ENCODE measurements at places on chromosomes 13 and 19.
A peak's percentile ranks its signal among the peaks of the same experiment; 100 is the strongest.

DNA sequence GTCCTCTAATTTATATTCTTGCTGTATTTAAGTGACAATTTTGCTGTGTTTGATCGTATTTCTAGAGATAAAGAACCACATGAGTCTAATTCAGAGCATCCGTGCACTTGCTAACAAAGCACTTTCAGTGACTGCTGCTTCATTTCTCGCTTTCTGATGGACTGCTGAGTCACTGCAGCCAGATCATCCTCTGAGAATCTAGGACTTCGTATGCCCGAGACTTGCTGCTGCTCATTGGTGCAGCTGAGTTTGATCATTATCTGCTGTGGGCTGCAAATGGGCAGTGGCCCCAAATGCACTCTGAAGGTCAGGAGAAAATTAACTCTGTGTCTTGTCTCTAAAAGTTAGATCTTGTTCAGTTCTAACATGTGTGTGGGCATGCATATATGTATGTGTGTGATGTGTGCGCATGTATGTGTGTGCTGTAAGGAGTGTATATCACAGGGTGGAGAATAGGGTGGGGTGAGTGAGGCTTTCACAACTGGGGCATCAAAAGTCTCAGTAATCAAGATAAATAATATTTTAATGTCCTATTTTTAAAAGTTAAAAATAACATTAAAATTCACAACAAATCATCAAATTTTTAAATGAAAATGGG is 342.6 kb downstream of the MTUS2 start:
- no peak for DNase-seq

GRCh38 chr13:44718467-44718866 is 142.3 kb upstream of the TSC22D1 start:
- DNase-seq: no peak

DNA sequence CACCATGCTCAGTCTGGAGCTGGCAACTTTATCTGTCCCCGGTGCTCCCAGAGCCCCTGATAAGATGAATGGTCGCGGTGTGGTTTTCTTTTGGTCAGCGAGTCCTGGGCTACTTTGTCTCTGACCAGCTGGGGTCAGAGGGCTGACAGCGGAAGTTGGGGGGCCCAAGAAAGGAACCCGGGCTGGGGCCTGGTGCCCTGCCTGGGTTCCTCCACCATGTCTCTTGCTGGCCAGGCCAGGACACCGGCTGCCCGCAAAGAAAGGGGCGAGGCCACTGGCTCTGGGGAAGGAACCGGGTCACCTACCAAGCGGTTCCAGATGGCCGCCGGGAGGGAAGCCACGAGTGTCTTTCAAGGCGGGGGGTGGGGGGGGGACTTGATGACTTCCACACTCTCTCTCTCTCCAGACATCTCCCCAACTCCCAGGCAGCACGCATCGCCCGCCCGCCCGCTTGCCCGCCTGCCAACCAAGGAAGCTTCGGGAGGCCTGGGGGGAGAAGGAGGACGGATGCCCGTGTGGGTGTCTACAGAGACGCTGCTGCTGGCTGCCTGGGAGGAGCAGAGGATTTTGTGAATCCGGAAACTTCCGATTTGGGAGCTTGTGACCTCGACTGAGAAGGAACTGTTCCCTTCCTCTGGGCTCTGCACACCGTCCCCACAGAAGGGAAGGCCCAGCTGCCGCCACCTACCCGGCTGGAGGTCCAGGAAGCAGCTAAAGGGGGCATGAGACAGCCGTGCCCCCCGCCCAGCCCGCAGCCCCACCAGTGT is 1.1 kb downstream of the PIP5K1C start:
- peak; percentile 27 for DNase-seq

DNA sequence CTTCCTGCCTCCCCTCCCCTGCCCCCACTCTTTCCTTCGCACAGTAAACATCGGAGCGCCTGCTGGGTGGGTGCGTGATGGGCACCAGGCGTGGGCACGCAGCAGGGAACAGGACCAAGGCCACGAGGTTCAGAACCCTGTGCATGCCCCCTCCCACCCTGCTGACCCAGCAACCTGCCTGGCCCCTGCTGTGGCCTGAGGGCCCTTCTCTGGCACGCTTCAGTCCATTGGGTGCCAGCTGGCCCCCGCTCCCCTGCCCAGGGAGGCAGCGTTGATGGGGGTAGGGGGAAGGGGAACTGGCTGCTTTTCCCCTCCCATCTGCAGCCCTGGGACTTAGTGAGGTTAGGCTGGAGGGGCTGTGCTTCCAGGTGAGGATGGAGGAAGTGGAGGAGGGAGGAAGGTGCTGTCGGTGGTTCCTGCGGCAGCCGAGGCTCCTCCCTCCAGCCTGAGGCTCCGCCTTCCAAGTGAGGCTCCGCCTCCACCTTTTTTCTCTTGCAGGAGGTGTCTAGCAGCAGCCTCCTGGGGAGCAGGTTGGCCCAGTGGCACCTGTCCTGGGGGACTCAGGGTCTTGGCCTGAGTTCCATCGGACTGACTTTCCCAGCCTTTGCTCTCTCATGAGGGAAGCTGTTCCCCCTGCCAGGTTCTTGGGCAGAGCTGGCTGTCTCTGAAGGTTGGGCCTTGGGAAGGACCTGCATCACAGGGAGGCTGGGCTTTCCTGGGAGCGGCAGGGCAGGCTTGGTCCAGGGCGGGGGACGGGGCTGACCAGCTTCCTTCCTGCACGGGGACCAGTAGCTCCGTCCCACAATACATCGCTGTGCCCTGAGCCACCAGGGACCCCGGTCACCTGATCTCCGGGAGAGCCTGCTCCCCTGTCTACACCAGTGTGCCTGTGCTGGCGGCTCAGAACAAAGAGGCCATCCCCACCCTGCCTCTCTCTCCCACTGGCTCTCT is 7.3 kb downstream of the PIAS4 start:
- DNase-seq: no peak

- no peak for DNase-seq
Observed at GRCh38 chr13:98214008-98214643, 37.1 kb upstream of the RNF113B start.

GRCh38 chr19:49676136-49676783 is 811 bp upstream of the PRMT1 start:
- DNase-seq: no peak

- no peak for DNase-seq
Observed at GRCh38 chr19:16897856-16898161, 9.0 kb downstream of the F2RL3 start.

GRCh38 chr13:19161308-19161707 is 20.3 kb downstream of the TUBA3C start:
- DNase-seq: no peak

DNA sequence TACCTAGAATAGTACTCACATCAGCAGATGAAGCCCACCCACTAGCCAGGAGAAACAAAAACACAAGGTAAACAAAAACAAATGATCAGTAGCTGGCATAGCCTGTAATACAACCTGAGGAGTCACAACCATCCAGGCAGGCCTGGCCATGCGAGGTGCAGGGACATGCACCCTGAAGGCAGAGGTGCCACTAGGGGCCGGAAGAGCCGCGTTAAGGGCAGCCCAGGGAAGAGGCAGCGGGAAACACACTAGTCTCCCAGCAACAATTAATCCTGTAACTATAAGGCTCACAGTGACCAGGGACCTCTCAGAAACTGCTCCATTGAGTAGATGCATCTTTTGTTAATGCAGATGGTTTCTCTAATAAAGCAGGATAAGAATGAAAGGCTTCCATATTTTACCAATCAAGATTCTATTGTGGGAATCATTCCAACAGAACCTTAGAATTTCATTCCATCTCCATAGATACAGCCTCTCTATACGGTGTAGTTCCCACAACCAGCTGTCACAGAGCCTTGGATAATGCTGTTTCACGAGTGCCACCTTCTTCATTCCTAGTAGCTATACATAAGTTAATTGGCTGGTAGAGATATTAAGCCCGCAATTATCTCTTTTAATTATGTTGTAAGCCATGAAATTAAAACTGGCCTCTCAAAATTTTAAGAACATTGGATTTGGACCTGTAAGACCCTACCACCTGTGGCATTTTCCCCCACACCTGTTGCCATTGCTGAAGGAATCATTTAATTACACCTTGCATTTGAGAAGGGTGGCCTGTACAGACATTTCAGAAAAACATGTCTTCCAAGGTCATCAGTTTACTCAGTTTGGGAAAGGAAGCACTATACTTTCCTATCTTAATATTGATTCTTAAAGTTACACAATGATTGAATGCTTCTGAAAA is 28.7 kb downstream of the ANKRD10 start:
- DNase-seq: no peak

DNA sequence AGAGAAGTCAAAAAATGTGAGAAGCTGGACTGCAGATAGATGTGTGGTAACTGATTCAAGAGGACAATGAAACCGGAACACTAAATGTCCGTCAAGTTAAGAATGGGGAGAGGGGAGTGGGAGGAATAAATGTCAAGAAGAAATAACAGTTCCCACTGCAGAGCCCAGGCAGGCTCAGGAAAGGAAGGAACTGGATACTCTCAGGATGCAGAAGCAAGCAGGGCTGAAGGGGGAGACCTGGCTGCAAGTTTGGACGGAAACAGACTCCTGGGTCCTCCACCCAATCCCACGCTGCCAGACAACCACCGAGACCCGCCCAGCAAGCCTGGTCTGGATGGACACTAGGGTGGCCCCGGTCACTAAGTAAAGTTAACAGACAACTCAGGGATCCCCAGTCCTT is 18.1 kb downstream of the TUBGCP3 start:
- DNase-seq: no peak

DNA sequence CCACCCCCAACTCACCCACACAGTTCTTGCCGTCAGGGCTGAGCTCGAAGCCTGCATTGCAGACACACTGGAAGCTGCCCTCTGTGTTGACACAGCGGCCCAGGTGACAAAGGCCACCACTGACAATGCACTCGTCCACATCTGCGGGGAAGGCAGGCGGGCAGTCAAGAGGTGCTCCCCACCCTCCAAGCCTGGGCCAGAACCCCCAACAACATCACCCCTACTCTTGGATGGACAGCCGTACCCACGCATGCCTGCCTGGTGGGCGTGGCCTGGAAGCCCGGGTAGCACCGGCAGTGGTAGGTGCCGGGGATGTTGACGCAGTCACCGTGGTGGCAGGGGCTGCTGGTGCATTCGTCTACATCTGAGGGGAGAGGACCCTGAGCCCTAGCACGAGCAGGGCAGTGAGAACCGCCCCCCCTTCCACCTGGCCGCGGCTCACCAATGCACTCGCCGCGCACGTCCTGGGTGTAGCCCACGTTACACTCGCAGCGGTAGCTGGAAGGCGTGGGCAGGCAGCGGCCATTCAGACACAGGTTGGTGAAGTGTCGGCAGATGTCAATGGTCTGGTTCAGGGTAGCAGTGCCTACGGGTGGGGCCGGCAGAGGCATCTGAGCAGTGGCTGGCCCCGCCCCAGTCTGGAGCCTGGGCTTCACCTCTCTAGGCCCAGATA is 13.3 kb downstream of the FBN3 start:
- DNase-seq: no peak

DNA sequence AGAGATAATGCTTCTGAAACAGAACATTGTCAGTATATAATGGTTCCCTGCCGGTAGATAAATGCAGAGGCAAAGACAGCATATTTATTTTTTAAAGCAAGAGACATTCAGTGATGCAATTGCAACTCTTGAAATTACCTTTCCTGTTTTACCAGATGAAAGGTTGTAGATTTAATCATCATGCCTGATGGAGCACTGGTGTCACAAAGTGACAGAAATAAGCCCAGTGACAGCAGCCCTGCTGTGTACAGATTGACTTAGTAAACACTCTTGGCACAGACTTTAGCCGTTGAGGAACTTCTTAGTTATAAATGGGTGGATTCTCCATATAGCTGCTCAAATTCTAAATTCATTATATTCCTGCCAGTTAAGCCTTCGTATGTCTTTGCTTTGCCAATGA is 172.5 kb downstream of the ITGBL1 start:
- no peak for DNase-seq

Measured in nucleus accumbens (tissue), 56 donors.